ENCODE measurements at places on chromosomes 7 and 10. TPM values are rescaled to one million over a fixed set of nuclear protein-coding genes. Genes with fewer than 3 reads are reported as not detected.

GRCh38 chr10:67790534-67791408, 47.2 kb downstream of the DNAJC12 start:
- DNase-seq = no peak

- DNase-seq = no peak
Observed at GRCh38 chr10:22599048-22599561, 115.3 kb downstream of the PIP4K2A start.

DNA sequence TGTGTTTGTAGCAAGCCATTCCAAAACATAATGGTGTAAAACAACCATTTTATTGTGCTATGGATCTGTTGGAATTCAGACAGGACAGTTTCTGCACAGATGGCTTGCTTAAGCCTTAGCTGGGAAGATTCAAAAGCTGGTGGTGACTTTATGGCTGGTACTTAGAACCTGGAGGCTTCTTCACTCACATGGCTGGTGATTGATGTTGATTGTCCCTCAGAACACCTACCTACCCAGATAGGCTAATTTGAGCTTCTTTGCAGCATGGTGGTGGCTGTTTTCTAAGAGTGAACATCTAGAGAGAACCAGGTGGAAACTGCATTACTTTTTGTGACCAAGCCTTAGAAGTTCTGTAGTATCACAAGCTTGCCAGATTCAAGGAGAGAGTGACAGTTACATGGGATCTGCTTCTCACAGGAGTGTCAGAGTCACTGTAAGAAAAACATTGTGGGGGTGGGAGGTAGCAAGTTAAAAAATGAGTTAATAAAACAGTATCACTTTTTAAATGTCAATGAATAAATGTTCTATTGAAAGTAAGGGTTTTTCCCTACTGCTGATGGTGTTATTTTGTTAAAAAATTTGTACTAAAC, 7.1 kb downstream of the R3HCC1L start:
- no peak for DNase-seq

DNA sequence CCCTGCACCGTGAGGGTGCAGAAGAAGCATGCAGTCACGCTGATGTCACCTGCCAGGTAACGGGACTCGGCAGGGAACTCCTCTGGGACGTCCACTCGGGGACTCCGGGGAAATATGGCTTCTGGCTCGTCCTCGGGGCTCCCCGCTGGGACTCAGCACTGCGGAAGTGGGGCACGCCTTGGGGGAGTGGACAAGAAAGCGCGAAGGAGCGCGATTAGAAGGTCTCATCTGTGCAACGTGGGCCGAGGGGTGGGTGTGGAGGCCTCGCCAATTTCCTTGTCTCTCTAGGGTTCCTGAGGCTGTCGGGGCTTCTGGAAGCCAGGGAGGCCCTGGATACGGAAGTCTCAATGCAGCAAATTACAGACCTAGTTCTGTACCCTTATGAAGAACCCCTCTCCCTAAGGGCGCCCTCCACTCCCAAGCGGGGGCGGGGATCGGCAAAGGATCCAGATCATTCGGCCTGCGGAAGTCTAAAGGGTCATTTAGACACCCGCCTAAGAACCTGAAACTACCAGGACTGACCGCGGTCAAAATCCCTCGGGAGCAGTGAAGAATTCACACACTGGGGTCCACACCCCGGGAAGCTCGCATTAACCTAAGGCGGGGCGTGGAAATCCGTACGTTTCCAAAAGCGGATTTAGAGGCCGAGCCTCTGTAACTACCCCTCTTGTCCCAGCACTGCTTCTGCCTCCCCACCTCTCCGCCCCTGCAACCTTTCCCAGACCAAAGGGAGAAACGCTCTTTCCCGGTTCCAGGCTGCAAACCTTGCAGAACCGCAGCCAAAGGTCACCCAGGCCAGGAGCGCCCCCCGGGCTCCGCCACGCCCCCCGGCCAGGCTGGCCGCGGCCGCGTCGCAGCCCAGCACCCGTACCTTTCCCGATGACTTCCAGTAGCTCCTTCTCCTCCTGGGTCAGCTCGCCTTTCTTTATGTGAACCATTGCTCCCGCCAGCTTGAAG, 640 bp downstream of the ANKMY2 start:
- peak; percentile 14 for DNase-seq

DNA sequence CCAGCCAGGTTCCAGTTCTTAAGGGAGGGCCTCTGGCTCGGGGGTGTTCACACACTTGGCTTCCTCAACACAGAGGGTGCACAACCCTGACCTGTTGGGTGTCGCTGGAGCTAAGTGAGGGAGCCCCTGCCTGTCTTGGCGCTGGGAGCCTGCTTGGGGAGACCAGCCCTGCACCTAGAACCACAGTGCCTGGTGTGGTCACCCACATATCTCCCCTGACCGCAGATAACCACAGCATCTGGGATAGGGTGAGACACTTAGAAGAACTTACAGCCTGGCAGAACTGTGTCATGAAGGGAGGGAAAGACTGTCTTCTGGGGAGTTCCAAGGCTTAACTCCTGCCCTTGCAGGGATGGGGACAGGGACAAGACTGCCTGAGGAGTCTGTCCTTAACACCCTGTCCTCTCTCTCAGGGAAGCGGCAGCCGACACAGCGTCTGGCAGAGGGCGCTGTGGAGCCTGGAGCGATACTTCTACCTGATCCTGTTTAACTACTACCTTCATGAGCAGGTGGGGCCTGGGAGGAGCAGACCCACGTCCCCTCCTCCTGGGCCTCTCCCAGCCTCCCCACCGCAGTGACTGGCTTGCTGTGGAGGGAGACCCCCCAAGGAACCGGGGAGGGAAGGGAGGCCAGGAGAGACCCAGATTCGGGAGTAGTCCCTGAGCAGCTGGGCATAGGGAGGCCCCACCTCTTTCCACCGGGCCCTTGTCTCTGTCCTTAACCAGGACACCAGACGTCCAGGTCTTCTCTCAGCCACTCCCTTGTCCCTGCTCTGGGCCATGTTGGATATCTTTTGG, 59.0 kb downstream of the PALD1 start:
- peak; percentile 24 for DNase-seq

- DNase-seq = no peak
Observed at GRCh38 chr10:95542761-95543160, 18.4 kb downstream of the SORBS1 start.

DNA sequence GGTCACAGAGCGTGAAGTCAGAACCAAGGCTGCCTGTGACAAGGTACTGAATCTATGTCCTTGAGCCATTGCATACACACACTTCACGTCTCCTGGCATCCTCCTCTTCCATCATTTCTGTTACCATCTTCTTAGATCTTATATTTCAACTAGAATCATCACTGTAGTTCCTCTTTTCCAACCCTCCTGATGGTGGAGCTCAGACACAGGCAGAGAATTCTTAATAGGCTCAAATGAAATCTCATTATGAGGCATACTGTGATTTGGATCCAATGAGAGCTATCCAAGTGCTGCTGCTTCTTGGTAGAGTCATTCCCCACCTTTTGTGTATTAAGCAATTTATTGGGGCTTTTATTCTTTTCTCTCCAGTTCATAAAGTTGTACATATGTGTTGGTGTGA, 113.2 kb downstream of the CALCR start:
- DNase-seq = no peak

Gene CDH23
- 2.0 TPM for total RNA-seq

Gene RASSF4
- total RNA-seq = 16.4 TPM

Measured in neural crest cell (in vitro differentiated cells).